Activated T-helper 2 cell treated with anti-CD3 and anti-CD28 coated beads, Interferon-gamma antibody, Interleukin-2, Interleukin-4, amounts not matched to agents 10 μg/mL and 5 μg/mL and 100 μg/mL, durations not matched to agents 14 hours and 24 hours and 36 hours (primary cell): ENCODE measurements at places on chromosomes 4 and X.

GRCh38 chr4:130563185-130563888, 1467.4 kb downstream of the C4orf33 start:
- DNase-seq: no peak

DNA sequence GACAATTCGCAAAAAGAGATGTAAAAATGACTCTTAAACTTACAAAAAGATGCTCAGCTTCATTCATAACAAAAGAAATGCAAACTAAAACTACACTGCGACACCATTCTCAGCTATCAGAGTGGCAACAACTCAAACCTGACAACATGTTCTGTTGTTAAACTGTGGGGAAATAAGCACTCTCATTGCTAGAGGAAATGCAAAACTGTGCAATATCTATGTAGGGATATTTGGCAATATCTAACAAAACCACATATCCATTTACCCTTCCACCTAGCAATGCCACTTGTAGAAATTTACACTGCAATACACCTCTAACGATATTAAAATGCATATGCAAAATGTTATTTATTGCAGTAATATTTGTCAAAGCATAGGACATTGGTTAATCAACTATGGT, 78.3 kb upstream of the EGFL6 start:
- no peak for DNase-seq

DNA sequence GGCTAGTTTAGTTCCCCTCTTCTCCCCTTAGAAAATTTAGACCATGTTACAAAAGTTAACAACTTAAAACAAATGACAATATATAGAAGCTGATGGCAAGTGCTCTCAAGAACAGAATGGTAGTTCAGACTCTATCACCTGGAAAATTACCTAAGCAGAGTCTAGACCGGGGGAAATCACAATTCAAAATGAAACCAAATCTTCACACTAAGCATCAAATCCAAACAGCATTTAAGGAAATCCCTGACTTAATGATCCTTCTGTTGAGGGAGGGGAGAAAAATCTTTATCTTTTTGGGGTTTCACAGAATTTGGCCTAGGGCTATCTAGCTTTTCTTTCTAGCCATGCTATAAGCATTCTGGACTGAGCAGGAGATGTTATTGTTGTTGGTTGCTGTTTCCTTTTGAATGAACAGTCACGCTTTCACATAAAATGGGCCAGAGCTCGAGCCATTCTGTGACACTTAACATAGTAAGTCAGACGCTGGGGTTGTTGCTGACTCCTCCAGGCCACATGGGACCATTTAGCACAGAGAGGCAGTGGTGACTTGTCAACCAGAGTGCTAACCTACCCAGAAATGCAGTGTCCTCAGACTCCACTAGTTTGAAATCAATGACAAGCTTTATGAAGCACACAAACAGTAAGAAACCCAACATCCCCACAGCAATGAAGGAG, 16.0 kb upstream of the LSM6 start:
- DNase-seq: no peak

- no peak for DNase-seq
These were observed 39.5 kb upstream of the SMIM10L2A start for GRCh38 chrX:135382260-135382659.

- no peak for DNase-seq
These were observed 36.7 kb upstream of the MXD4 start for GRCh38 chr4:2298532-2298991.

- no peak for DNase-seq
These were observed 15.0 kb upstream of the TRIM2 start for GRCh38 chr4:153189016-153189801.

DNA sequence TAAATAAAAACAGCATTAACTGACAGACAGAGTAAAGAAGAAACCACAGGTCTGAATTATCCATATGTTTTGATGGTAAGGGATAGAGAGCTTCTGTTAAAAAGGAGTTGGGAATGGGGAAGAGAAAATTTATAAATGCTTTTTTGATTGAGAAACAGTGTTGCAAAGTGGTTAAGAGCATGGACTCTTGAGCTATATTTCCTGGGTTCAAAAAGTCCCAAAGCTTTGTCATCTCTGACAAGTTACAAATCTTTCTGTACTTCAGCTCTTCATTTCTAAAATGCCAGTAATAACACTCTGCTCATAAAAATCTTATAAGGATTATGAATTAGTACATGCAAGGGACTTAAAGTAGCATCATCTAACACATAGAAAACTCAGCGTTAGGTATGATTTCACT, 62.2 kb downstream of the N4BP2 start:
- DNase-seq: no peak

GRCh38 chrX:148979786-148980185, 479.4 kb downstream of the AFF2 start:
- DNase-seq: no peak

DNA sequence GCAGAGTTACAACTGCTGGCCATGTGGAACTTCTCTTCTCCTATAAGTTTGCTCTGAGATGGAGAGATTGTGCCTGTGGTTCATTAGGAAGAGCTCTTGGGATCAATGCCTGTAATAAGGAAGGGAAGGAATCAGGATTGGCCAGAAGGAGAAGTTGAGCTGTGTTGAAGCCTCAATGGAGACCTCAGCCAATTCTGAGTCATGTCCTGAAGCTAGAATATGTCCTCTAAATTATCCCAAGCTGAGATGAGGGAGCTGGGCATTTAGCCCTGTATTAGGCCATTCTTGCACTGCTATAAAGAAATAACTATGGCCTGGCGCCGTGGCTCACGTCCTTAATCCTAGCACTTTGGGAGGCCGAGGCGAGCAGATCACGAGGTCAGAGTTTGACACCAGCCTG, 85.4 kb upstream of the DHX15 start:
- DNase-seq: no peak

GRCh38 chr4:149183638-149184037, 632.0 kb downstream of the IQCM start:
- DNase-seq: no peak

DNA sequence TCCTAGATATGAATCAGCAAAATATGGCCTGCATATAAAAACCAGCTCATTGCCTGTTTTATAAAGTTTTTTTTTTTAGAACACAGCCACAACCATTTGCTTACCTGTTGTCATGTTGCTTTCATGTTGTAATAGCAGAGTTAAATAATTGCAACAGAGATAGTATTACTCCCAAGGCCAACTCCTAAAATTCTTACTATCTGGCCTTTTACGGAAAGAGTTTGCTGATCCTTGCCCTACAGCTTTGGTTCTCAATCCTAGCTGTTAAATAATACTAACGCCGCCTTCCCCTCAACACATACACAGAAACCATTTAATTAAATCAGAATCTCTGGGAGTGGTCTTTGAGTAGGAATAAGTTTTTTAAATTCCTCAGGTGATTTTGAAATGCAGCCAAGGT, 231.3 kb upstream of the TET2 start:
- DNase-seq: no peak

DNA sequence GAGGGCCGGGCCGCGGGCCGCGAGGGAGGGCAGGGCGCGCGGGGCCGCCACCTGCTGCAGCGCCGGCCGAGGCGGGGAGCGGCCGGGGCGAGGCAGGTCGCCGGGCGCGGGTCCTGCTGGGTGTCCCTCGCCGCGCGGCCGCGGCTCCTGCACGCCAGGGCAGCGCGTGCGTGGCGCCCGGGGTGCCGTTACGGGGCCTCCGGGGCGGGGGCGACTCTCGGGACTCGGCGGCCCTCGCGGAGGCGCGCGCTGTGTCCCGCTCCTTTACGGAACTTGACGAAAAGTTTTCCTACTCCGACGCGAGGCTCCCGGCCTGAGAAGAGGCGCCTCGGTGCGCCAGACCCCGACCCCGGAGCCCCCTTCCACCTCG, 329 bp downstream of the TBC1D14 start:
- no peak for DNase-seq

DNA sequence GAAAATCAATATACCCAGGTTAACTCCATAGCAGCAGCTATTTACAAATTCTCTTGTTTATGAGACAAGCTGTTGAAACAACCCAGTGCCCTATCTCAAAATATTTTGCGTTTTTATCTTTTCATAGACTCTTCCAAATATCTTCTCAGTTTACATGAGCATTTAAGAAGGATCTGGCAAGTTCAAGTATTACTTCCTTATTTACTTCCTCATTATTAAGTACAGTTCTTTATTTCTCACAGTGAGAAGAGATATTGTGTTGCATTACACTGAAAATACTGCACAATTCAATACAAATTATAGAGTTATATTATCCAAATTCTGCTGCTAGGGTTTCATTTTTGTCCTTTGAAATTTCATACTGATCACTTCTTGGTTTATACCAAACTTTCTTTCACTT, 43.6 kb upstream of the UCP1 start:
- DNase-seq: no peak

- no peak for DNase-seq
These were observed 10.0 kb downstream of the TXLNG start for GRCh38 chrX:16796298-16796697.

GRCh38 chrX:99301990-99302389, 1108.1 kb downstream of the PCDH19 start:
- no peak for DNase-seq

- DNase-seq: no peak
These were observed 241.7 kb upstream of the BMP3 start for GRCh38 chr4:80788798-80789197.

DNA sequence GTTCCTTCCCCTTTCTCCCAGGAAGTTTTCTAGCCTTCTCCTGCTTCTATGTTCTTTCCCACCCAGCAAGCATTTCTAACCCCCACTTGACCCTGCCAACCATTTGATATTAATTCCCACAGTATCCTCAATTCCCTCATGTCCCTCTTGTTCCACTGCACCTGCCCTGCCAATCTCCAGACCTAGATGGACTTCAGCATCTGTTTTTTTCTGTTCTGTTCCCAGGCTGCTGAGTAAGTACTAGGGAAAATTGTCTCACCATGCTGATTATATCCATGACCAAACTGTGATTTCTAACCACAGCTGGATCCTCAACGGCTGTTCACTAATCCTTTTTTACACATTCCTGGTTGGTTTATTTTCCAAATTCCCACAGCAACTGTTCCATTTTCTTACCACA, 37.7 kb downstream of the CLCN5 start:
- DNase-seq: no peak

GRCh38 chrX:51876441-51876840, 17.0 kb upstream of the MAGED1 start:
- DNase-seq: no peak

- DNase-seq: no peak
These were observed 1.7 kb downstream of the PRAF2 start for GRCh38 chrX:49071877-49072711.

DNA sequence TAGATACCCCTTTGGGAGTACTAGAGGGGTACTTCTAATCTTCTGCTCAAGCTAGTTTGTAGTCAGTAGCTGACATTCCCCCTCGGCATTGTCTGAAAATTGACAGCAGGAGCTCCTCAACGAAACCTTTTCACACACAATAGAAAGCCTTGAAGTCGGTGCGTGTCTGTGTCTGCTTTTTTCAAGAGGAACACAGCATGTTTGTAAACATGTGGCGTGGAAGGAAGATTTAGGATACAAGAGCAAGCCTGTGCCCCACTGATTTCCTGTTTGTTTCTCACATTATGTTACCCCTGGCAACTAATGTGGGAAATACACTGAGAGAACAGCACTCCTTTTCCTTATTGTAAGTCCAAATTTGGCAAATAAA, 252.6 kb downstream of the ANKRD50 start:
- no peak for DNase-seq

- DNase-seq: no peak
These were observed 12.8 kb downstream of the PJA1 start for GRCh38 chrX:69152417-69152841.

DNA sequence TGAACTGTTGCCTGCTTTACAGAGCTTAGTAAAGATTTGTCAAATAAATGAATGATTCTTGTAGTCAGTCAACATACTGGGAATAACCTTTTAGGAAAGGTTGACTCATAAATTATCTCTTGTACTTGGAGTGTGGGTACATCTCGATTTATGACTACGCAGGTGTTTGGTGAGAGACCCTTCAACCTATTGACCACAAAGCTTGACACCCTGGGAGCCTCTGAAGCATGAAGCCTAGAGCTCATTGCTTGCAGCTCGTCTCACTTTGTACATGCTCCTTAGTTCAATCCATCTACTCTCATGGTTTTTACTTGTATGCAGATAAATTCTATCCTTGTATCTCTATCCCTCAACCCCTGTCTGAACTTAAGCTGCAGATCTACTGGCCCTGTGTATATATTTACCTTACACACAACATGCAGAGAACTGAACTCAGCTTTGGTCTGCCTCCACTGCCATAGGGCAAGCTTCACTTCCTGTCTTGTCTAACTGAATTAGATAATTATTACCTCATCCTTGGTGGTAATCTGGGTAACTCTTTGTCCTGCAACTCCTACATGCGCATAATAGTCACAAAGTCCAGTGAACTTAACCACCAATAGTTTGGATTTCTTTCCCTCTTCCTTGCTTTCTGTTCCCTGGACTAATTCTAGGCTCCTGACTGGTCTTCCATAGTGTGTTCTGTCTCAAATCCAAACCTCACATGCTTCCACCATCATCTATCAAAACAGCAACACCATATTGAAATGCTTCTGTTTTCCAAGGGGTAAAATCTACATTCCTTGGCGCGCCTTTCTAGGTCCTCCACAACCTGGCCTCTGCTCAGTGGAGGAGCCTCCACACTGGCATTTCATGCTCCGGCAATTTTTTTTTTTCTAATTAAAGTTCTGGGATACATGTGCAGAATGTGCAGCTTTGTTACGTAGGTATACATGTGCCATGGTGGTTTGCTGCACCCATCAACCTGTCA, 32.2 kb upstream of the FAT1 start:
- no peak for DNase-seq

DNA sequence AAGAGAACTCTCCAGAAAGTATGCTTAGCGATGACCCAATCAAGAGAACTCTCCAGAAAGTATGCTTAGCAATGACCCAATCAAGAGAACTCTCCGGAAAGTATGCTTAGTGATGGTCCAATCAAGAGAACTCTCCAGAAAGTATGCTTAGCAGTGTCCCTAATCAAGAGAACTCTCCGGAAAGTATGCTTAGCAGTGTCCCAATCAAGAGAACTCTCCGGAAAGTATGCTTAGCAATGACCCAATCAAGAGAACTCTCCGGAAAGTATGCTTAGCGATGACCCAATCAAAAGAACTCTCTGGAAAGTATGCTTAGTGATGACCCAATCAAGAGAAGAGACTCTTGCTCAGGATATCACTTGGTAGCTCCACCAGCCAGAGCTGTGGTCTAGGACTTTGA, 92.5 kb downstream of the AFAP1 start:
- no peak for DNase-seq

DNA sequence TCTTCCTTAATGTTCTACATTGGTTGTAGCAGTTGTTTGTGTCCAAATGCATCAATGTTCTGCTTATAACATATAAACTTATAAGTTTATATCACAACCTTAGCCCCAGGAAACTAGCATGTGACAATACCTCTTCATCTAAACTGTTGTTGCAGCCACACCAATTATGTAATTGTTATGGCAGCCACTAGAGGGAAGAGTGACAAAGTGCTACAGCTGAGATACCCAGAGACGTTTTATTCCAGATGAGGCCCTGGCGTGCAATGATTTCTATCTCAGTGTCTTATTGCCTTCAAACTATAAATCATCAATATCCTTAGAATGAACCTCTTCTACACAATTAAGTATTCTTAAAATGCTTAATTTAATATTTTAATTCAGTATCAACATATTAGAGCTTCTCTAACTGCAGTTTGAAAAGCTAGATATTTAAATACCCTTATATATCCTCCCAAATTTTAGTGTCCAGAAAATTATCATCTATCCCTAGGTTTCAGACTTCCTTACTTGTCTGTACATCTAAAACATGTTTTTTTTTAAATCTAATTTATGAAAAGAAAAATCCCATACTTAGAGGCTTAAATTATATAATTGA, 171.6 kb downstream of the PCDH10 start:
- DNase-seq: no peak

- DNase-seq: no peak
These were observed 276.5 kb upstream of the CTSO start for GRCh38 chr4:156230176-156230575.
